ENCODE measurements at places on chromosomes 6 and 20. TPM values are rescaled to one million over a fixed set of nuclear protein-coding genes. Genes with fewer than 3 reads are reported as not detected.

GRCh38 chr6:168873278-168874190 lies 380.1 kb downstream of the THBS2 start:
- no peak for DNase-seq

- no peak for DNase-seq
These were observed 104.0 kb upstream of the ZFP64 start for GRCh38 chr20:52295556-52295955.

Gene TFAP2B
- total RNA-seq = not detected

DNA sequence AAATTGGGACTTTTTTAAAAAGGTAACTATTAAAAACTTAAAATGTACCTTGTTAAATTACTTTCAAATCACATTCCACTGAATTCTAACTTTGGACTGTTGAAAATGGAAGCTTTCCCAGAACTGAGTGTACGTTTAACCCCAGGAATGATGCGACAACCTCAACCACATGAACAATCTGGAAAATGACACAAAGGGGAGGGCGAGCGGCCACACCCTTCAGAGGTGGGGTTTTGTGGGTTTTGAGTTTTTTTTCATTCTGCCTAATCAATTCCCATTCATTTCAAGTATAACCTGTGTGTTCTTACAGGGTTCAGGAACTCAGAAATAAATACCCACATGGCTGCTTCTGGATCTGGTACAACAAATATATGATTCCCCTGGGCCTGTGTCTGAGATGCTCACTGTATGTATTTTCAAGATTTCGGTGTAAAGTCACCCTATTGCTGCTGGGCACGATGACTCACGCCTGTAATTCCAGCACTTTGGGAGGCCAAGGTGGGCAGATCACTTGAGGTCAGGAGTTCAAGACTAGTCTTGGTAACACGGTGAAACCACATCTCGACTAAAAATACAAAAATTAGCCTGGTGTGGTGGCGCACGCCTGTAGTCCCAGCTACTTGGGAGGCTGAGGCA lies 21.6 kb downstream of the CNKSR3 start:
- DNase-seq = peak; percentile 83

Gene ENPP1
- total RNA-seq = 7.1 TPM

Gene STX11
- total RNA-seq = 1.9 TPM

DNA sequence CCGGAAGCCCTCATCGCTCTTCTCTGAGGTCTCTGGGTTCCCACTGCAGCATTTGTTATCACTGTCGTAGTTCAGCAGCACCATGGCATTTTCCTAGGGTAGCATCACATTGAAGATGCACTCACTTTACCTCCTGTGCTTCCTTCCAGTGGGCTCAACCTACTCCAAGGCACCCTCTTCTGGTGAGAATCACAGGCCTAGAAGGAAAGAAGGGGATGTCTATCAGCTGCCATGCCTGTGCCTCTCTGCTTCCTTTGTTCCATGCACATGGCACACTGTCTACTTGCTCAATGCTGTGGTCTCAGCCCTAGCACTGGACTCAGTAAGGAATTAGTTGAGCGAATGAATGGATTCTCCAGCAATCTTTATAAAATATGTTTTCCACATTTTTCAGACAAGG lies 22.6 kb downstream of the CST4 start:
- DNase-seq = no peak

DNA sequence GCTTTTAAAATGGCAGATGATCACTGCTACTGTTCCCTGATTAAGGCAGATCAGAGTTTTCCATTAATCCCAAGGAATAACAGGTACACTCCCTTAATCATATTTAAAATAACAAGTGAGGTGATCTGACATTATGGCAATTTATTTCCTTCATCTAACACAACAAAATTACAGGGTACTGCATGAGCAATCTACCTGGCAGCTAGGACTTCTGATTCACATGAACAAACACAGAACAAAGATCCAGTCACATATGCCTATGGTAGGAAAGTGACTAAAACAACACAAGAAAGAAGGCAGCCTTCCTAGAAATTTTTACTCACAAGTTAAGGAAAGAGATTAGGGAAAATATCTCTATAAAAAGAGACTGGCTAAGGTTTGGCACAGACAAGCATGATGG lies 33.2 kb downstream of the MAP7 start:
- no peak for DNase-seq

Gene CYP24A1
- 0.73 TPM for total RNA-seq

DNA sequence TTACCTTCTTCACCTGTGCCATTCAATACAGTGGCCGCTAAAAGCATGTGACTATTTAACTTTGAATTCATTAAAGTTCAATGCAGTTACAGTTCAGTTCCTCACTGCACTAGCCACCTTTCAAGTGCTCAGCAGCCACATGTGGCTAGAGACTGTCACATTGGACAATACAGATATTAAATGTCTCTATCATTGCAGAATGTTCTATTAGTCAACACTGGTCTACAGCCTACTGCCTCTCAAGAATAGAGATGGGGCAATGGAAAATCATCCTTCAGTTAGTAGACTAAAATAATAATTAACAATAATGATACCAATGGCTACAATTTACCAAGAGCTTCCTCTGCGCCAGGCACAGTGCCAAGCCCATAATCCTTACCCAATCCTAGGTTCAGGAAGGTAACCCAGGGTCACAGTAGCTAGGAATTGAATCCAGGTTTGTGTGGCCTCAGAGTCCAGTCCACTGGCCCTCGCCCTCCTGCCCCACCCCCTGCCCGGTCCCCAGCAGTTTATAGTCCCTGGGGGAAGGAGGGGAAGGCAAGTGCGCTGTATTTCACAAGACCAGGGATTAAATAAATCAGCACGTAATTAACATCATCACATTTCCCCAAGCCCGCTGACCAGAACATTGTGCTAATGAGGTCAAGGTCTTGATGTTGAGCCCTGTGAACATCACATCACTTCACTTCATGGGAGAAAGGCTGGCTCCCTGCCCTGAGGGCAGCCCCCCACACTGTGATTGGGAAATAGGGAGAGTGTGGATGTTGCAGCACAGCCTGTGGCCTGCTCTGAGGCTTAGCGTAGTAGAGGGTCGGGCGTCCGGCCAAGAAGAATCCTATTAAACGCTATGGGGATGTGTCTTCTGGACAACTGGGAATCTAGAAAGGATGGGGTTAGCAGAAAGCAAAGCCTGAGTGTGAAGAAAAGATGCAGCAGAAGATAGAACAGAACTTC lies 147.2 kb downstream of the VEGFA start:
- no peak for DNase-seq

GRCh38 chr20:5796331-5797040 lies 46.3 kb downstream of the SHLD1 start:
- DNase-seq = no peak

Gene SLC23A2
- 20.8 TPM for total RNA-seq

GRCh38 chr20:61163031-61163430 lies 89.0 kb upstream of the CDH4 start:
- no peak for DNase-seq

Gene MYLK2
- 3.1 TPM for total RNA-seq

DNA sequence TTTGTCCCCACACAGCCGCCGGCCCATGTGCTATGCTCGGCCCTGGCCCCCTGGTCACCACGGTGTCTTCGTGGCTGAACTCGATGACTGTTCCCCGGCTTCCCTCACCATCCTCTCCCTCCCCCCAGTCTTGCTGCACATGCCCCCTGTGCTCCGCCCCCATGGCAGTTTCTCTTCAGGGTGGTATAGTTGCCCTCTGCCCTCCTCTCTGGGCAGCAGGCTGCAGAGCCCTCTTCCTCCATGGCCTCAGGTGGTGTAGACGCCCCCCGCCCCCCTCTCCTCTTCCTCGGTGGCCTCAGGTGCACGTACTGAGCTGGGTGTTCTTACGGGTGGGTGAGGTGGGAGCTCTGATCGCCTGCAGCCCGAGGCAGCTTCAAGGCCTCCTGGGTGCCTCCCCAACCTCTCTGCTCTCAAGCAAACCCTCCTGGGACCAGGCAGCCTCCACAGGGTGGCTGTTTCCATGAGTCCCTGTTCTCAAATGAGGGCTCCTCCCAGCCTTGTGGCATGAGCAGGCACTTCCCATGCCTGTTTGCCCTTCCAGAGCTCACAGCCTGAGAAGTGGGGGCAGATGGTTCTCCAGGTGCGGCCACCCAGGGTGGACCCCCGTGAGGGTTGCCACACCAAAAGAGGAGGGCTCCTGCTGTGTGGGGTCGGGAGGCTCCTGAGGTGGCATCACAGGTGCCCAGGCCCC lies 24.8 kb downstream of the COL20A1 start:
- DNase-seq = no peak

DNA sequence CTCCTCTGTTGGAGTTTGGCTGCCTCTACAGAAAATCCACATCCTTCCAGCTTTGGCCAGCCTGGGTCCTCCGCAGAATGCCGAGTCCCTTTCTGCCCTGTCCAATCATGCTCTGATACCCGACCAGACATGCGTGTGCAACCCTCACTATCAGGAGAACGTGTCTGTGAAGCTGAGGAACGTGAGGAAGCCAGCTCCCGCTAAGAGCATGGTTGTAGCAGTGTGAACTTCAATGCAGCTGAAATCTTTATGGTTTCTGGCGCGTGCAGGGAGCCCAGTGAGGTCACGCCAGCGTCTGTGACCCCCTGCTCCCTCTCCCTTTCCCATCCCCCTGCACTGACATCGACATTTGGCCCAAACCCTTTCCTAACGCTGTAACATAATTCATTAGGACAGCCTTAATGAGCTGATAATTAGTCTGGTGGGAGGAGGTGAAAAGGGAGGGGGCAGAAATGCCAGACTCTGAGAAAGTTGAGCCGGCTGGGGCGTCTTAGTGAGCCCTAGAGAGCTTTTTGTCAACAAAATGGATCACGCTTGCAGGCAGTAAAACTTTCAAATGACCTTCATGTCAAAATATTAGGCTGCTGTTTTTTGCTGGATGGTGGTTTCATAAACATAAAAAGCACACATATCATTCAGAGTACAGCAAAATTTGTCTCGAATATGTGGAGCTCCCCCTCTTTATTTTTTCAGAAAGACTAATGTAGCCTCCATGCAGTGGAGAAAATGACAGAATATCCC lies 423.3 kb downstream of the QKI start:
- peak; percentile 47 for DNase-seq

Gene L3MBTL1
- 13.0 TPM for total RNA-seq

DNA sequence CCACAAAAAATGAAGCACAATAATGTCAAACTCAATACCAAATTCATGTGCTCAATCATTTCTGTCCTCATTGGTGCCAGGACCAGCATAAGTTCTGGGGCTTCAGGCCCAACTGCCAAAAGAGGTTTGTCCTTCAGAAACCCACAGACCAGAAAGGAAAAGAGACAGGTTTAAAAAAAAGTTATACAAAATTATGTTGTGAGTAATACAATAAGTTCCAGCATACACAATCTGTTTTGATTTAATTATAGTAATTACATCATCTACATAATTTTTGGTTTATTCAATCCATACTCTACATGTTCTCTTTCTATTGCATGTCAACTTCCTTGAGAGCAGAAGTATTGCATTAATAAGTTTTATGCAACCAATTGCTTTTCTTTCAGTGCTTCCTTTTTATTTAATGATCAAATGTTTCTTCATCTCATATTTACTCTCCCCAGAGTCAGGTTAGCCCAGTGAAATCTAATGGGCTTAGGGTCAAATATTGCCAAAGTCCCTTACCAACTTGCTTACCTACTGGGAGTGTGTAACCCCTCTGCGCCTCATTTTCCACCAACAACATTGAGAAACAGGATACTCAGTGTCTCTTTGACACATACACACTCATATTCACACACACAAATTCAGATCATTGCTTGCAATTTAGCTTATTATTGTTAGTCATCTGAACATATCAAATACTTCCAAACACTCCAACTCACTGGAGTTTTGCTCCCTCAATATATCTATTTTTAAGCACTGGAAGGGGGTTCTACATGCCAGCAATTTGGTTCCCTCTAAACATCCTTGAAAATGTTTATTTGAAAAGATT lies 424.4 kb upstream of the MARCKS start:
- DNase-seq = no peak

GRCh38 chr6:14861491-14861943 lies 384.4 kb upstream of the JARID2 start:
- no peak for DNase-seq

DNA sequence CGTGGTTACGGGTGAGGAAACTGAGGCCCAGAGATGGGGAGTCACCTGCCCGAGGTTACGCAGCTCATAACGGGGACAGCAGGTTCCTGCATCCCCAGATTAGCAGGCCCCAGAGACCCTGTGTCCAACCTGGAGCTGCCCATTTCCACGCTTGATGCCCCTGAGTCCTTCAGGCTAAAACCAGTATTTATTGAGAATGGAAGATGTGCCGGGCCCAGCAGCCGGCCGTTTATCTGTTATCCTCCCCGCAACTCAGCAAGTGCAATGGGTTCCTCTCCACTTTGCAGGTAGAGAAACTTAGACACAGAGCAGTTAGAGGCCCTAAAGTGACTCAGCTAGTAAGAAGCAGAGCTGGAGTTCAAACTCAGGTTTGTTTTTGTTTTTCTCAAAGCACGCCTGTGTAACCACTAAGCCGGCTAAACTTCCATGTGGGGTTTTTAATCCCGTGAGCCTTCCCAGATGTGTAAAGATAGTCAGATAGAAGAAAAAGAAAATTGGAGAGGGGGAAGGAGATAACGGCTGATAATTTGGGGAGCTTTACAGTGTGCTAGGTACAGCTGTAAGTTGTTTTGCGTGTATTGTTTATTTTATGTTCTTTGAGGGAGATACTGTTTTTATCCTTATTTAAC lies 775 bp downstream of the PFDN4 start:
- DNase-seq = peak; percentile 53

- peak; percentile 15 for DNase-seq
These were observed 677 bp upstream of the ZBTB24 start for GRCh38 chr6:109483735-109484057.

DNA sequence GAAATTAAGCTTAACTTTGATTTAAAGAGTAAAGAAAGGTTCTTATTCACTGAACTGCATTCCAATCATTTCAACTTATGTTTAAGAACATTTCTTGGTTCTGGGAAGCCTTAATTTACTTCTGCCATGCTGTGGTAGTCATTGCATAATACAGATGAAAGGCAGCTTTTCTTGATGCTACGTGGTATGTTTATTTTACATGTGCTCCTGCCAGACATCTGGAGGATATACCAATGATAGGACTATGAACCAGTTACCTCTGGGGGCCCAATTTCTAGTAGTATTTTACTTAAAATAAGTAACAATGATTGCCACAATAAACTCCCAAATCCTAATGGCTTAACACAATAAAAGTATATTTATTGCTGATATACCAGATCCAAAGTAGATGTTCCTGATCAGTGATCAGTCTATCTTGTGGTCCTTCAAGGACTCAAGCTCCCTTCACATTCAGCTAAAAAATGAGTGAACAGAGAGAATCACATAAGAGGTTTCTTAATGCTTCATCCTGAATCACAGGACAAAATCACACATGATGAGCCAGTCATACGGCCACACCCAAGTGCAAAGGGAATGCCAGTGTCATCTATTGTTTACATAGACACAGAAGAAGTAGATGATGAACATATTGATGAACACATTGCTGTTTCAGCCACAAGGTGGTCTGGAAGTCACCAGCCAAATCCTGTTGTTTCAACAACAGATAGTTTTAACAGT lies 56.5 kb upstream of the CCN2 start:
- peak; percentile 26 for DNase-seq

Gene C6orf58
- total RNA-seq = not detected

Gene DPPA5
- total RNA-seq = not detected

Gene SOX12
- 43.4 TPM for total RNA-seq

All from astrocyte (in vitro differentiated cells and primary cell).